ENCODE measurements at places on chromosomes 4 and X.

- no peak for DNase-seq
Observed at GRCh38 chr4:55124322-55125076, 896 bp downstream of the KDR start.

DNA sequence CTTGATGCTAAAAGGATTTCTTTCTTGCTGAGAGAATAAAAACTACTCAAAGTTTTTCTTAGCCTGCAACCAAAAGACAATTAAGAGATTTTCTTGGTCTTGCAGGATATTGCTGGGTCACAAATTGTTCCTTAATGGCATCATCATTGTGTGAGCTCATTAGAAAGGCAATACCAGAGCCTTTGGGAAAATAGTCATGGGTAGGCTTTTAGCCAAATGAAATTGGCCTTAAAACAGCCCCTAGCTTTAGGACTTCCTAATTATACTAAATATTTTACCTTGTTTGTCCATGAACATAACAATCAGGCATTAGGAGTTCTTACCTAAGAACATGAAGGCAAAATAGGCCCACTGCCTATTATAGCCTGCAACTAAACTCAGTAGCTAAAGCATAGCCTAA lies 10.4 kb upstream of the FAM13A start:
- DNase-seq: no peak

GRCh38 chrX:38513112-38513742 lies 48.1 kb upstream of the TSPAN7 start:
- DNase-seq: no peak

DNA sequence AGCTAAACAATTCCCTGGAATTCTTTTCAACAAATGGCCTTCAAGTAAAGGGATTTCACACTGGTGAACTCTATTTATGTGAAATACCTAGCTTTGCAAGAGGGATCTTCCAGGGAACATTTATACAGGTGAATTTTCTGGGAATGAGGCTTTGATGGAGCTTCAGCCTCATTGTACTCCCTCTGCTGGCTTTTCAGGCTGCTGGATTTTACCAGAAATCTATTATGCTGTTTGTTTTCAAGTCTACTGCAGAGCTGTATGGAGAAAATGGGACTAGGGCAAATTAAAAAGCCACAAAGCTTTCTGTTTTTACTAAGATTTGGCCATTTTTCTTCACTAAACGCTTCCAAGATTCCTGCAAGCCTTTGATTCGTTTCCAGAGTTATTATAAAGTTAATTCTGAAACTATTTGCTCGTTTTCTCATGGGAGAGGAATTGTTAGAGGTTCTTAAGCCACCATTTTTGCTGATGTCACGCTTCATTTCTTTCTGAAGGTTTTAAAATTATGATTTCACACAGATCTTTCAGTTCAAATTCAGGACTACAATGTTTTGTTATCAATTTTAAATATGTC lies 31.6 kb downstream of the KDM6A start:
- no peak for DNase-seq

DNA sequence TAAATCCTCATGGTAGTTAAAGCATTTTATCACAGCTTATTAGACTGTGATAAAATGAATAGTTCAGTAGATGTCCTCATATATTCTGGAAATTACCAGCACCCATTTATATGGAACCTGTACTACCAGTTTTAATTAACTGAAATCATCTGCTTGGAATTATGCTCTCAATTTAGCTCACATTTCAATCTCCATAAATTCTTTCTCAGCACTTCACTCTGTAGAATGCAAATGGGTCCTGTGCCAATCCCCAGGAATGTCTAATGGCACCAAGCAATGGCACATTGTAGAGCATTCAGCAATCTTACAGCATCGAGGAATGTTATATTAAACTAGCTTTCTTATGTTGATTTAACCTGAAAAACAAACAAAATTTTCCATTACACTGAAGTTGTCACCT lies 355.1 kb downstream of the PDHA2 start:
- no peak for DNase-seq

- no peak for DNase-seq
Observed at GRCh38 chr4:149910604-149911350, 95.1 kb upstream of the IQCM start.

GRCh38 chrX:68912113-68912512 lies 83.3 kb downstream of the EFNB1 start:
- DNase-seq: no peak

GRCh38 chr4:103075435-103075893 lies 1.1 kb downstream of the SLC9B2 start:
- no peak for DNase-seq

GRCh38 chr4:139630991-139631390 lies 34.6 kb upstream of the MGST2 start:
- no peak for DNase-seq

DNA sequence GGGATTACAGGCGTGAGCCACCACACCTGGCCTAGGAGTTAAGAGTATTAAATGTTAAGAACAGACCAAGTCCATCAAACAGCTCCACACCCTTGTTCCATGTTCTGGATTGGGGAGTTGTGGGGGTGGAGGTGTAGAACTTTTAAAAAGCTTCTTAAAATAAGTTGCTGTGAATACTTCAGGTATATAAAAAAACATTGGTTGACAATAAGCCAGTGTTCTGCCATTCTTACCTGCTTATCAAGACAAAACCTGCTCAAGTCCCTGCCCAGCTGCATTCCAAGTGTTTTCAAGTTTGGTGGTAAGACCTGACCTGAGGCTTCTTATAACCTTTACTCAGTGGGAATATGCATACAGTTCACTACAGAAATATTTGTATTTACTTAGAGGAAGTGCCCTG lies 6.4 kb downstream of the RBM3 start:
- no peak for DNase-seq

GRCh38 chr4:44668526-44668925 lies 9.7 kb upstream of the GUF1 start:
- no peak for DNase-seq

DNA sequence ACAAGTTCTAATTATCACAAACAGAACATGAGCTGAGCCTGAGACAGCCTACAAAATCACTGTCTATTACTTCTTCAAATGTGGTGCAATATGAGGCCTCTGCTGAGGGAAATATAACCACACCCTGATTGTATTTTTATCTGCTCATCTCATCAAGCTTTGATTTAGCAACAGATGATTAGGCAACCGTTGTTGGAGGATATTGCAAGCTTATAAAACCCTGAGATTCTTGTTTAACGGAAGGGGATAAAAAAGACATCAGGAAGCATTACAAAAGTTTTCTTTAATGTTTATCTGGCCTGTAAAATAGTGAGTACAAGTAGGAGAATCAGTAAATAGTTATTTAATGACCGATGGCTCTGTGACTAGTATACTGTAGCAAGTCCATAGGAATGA lies 108.5 kb downstream of the ZNF330 start:
- DNase-seq: peak; percentile 14

GRCh38 chr4:128682942-128683666 lies 126.4 kb upstream of the JADE1 start:
- DNase-seq: no peak

GRCh38 chrX:155027509-155028066 lies 944 bp downstream of the FUNDC2 start:
- DNase-seq: no peak

DNA sequence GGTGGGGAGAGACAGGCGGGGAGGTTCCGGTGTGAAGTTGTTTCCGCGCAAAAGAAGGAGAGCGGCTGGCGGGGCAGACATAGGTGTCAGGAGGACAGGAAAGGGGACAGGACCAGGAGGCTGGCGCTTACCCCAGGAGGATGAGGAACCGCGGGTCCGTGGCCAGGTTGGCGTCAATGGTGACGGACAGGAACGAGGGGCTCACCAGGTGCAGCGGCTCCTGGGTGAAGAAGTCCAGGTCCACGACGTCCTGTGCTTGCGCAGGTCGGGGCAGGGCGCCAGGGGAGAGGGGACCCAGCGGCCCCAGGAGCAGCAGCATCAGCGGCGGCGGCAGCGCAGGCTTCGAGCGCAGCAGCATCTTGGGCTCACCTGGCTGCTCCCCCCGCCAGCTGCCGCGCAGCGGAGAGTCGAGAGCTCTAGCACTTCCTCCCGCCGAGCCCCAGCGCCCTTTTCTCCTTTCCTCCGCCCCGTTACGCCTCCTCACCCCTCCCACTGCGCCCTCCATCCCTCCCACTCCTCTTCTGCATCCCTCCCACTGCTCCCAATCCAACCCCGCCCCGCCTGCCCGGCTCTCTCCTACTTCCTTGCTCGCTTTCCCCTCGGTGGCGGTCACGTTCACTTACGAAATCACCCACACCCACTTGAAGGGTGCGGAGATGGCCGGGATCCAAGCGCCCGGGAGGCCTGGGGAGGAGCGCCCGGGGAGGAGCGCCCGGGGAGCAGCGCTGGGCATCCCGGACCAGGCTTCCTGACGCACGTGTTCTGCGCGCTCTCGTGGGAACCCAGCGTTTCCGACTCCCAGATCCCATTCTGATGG lies at the start of gene HPSE:
Gene HPSE, minus strand, starts transcription at position 424 of the 817 bp plus-strand sequence. Its CDS starts 66 bp downstream, at position 358.
- peak; percentile 47 for DNase-seq

GRCh38 chr4:41865981-41866798 lies 69.0 kb upstream of the TMEM33 start:
- DNase-seq: no peak

- DNase-seq: no peak
Observed at GRCh38 chr4:173138624-173139023, 30.0 kb upstream of the GALNT7 start.

GRCh38 chrX:39874202-39874816 lies 223.4 kb downstream of the BCOR start:
- DNase-seq: no peak

- DNase-seq: no peak
Observed at GRCh38 chr4:38125816-38126215, 165.6 kb downstream of the PTTG2 start.

DNA sequence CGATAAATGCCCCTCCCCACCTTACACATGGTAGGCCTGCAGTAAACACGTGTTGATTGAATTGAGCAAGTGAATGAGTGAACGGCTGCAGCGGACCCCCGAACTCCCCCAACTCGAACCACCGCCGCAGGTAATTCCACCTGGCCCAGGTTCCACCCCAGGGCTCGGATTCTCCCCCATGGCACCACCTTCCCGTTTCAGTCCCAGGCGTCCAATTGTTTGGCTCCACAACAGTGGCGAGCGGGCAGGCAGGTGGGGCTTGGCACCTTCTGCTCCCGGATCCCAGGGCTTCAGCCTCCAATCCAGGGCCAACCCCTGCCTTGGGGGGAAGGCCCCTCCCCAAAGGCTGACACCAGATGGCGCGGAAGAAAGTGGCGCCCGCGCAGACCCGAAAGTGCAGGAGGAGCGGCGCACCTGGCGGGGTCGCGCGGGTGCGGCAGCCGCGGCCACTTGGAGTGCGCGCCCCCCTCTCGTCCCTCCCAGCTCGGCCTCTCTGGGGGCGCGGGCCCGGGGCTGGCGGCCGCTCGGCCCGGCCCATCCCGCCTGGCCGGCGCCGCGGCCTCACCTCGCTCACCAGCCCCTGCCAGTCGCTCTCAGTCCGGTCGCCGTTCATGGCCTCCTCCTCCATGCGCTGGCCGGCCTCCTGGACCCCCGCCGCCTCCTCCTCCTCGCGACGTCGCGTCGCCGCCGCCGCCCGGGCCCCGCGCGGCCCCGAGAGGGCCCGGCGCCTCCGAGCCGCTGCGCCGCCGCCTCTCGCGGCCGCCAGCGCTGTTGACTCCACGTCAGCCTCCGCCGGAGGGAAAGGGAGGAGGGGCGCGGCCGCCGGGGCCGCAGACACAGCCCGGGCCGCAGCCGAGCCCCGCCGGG lies at the start of gene CCDC149:
Gene CCDC149, minus strand, starts transcription at position 791 of the 867 bp plus-strand sequence. Its CDS starts 178 bp downstream, at position 613.
- DNase-seq: no peak

DNA sequence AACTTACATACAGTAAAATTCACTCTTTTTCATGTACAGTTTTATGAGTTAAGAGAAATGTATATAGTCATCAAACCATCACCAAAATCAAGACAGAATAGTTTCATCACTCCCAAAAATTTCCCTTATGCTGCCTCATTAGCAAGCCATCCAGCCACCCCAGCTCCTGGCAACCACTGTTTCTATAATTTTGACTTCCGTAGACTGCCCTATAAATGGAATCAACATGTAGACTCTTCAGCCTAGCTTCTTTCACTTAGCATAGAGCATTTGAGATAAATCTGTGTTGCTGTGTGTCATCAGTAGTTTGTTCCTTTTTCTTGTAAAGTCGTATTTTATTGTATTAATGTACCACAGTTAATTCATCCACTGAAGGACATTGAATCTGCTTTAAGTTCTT lies 23.2 kb downstream of the HDX start:
- DNase-seq: no peak

- DNase-seq: no peak
Observed at GRCh38 chrX:132367984-132368383, 120.9 kb downstream of the MBNL3 start.

GRCh38 chr4:165537028-165537648 lies 158.3 kb downstream of the CPE start:
- DNase-seq: peak; percentile 17

- peak; percentile 72 for DNase-seq
Observed at GRCh38 chrX:123803331-123803983, 56.4 kb upstream of the XIAP start.

- no peak for DNase-seq
Observed at GRCh38 chr4:131426023-131426758, 1722.9 kb upstream of the PCDH10 start.

- DNase-seq: no peak
Observed at GRCh38 chrX:20056704-20057103, 60.0 kb downstream of the MAP7D2 start.

DNA sequence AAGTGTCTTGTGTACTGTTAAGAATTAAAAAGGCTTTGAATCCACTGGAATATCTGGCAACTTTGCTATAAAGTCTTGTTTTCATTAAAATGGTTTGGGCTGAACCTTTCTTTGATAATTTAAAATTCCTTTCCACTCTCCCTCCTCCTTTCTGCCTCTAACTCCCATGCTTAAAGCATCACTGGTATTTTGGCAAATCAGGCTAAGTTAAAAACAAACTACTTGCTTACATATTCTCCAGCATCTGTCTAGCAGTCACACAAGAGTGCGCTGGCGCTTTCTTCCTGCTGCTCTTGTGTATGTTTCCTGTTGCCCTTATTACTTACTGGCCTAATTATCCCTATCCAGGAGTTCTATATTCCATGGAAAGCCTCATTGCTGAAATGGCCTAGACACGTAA lies 136.6 kb downstream of the VEGFC start:
- no peak for DNase-seq

- no peak for DNase-seq
Observed at GRCh38 chr4:11223311-11223710, 205.4 kb downstream of the HS3ST1 start.

- no peak for DNase-seq
Observed at GRCh38 chrX:21718575-21718974, 39.3 kb downstream of the SMPX start.

GRCh38 chrX:147958291-147958690 lies 22.8 kb upstream of the FMR1NB start:
- DNase-seq: no peak

Measured in HFF-Myc (cell line).